ENCODE measurements at places on chromosomes 5 and 9.

- no peak for DNase-seq
Measured at GRCh38 chr5:133214153-133214820, 162.5 kb downstream of the HSPA4 start.

DNA sequence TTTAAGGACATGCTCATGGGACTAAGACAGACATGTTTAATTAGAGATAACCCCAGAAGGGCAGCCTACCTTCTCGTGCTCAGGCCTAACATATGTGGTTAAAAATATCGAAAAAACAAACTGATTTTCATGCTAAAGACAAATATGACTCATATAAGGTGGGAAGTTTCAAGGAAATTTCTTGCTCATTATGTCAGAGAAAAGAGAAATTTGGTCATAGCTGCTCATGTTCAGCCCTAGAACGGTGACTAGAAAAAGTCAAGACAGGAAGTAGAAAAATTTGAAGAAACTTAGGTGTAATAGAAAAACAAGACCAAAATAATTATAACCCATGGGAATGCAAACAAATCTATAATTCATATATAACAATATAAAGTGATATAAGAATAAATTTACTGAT, 120.6 kb downstream of the PRDM9 start:
- DNase-seq = no peak

DNA sequence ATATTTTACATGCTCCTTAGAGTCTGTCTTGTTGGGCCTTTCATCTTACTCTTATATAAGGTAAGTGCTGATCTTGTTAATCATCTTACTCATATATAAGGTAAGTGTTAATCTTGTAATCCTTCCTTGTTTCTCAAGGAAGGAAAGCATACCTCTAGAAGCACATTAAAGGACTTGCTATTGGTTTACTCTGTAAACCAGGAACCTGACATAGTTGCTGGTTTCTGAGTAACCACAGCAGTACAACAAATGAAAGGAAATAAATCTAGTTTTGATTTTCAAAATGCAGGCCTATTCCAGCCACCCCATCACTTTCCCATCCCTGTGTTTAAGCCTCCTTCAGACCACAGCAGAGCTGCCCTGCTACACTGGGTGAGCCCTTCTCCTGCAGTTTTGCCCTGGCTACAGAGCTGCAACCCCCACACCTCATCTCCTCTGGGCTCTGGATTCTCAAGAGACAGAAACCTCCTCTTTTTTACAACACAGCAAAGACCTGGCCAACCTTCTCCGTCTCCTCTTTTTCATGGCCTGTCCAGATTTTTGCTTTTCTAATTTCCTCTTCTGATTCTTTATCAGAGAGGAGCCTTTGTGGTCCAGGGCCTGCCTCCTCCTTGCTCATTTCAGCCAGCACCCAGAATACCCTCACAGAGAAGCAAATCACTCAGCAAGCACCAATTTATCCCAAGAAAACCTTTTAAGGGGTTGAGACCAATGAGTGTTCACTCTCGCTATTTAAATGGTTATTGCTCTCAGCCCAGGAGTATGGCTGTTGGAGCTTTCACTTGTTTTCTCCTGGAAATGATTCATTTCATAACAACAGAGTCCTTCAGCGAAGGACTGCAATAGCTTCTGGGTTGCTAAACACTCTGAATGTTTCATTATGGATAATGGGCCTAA, 103.2 kb downstream of the FSTL4 start:
- no peak for DNase-seq

- no peak for DNase-seq
Measured at GRCh38 chr5:73542020-73542419, 23.4 kb downstream of the ANKRA2 start.

DNA sequence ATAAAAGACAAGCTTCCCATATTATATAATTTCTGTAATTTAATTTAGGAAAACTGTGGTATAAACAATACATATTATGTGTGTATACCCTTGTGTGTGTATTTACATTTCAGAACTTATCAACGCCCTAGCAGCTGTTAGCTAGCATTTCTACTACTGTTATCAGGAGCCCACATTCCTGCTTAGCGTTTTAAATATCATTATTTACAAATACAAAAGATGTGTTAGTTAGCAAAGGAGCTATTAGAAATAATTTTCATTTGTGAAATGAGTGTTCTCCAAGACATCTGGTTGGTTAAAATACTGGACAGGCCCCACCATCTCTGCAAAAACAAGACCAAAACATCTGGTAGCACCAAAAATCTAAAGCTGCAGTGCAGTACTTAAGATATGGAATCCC, 48.0 kb downstream of the EPB41L4A start:
- no peak for DNase-seq

- DNase-seq = no peak
Measured at GRCh38 chr9:125564631-125565030, 142.4 kb downstream of the MAPKAP1 start.

- DNase-seq = no peak
Measured at GRCh38 chr9:134855900-134856377, 24.7 kb upstream of the FCN2 start.

All from GDM1 (cell line).